CD4-positive, alpha-beta T cell (primary cell): ENCODE measurements at places on chromosomes 7 and 10.
A peak's percentile ranks its signal among the peaks of the same experiment; 100 is the strongest.

DNA sequence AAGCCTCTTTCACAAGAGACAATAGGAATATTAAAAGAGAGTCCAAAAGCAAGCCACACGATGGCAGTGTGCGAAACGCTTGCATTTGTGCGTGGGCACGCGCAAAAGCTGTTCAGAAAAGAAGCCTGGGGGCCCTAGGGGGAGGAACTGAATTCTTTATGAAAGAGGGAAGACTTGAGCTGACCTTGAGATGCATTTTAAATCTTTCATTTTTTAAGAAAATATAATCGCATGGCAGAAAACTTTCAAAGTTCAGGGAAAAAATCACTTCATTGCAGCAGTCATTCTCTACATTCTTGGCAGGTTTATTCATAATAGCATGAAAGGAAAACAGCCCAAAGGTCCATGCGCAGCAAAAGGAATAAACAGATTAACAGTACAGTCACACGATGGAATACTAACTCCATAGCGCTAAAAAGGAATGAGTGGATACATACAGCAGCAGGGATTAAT, 206.5 kb upstream of the PRKCQ start:
- DNase-seq, result no peak

- DNase-seq, result no peak
Observed at GRCh38 chr7:10257438-10257837, 716.2 kb upstream of the PHF14 start.

DNA sequence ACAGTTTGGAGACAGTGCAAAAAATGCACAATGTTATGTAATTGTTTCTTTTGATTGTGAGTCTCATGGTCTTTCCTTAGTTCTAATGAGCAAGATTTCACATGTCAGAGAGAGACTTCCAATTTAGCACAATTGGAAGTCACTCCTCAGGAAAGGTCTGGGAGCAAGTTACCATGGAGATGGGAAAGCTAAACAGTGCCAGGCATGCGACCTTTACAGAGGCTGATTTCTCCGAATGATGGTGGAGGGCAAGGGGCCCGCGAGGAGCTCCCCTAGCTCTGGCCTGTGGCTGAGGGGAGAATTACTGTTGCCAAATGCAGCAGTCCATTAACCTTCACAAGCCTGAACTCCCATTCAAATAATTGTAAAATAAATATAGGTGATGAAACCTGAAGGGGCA, 59.3 kb downstream of the CDCA7L start:
- DNase-seq, result no peak

GRCh38 chr10:54869022-54869421, 68.0 kb upstream of the PCDH15 start:
- no peak for DNase-seq

DNA sequence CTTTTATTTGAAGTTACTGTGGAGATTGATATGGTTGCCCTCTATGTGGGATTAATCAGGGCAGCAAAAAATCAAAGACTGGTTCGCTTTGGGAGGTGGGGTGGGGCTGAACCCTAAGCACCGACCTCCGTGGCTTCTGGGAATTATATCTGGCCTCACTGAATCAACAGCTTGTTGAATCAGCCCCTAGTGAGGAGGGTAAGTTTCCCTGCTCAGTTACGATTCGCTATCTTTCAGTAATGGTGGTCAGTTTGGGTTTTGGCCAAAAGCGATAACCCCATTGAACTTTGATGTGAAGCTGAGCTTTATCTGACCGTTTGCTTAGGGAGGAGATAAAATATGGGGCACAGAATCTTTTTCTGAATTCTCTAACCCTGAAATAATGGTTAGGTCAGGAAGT, 16.6 kb upstream of the ARPC1A start:
- no peak for DNase-seq

- no peak for DNase-seq
Observed at GRCh38 chr7:126972571-126972970, 280.2 kb downstream of the GRM8 start.

- no peak for DNase-seq
Observed at GRCh38 chr10:102975483-102976379, 57.6 kb downstream of the CNNM2 start.

DNA sequence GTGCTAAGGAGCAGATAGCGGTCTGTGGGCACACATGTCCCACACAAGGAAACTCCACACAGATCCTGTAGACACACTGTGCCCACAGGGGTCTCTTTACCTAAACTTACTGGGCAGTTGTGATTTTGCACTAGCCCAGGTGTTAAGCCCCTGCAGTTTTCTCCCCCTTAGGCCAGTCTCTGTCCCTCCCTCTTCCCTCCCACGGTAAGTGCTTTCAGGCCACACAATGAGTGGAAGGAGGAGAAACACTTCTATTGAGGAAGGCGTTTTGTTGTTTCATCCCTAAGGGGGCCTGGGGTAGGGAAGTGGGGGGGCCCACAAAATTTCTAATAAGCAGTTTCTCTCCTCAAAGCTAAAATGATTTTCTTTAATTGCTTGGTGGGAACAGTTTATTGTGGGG, 51.4 kb downstream of the FBXW4 start:
- DNase-seq, result no peak

DNA sequence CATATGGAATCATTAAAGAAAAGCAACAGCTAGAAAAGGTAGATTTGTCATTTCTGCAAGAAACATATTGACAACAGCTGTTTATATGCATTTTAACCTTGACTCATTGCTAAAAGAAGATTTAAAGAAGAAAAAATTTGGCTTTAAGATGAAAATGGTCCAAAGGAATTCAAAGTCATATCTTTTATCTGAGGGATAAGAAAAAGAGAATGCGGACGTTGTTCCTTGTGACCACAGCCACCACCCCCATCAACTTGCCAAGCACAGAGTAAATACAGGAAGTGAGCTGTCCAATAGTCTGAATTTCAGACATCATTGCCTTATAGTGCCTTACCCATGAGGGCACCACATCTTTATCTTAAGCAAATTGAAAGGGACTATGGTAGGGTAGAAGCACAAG, 7.3 kb upstream of the CRPPA start:
- no peak for DNase-seq

- no peak for DNase-seq
Observed at GRCh38 chr10:93926613-93927012, 32.8 kb downstream of the SLC35G1 start.

DNA sequence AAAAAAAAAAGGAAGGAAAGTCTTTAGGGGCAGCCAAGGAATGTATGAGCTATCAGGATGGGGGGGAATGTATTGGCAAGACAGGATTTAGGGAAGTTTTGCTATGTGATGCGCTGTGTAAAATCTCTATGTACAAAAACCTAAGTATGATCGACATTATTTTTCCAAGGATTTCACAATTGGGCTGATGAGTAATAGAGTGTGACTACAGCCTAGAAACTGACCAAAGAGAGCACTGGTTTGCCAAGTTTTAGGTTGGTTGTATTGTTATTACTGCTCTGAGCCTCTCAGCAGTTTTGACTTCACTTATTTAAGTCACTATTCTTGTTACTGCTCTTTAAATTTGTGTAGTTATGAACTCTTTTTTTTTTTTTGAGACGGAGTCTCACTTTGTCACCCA, 107.3 kb downstream of the NRCAM start:
- no peak for DNase-seq

DNA sequence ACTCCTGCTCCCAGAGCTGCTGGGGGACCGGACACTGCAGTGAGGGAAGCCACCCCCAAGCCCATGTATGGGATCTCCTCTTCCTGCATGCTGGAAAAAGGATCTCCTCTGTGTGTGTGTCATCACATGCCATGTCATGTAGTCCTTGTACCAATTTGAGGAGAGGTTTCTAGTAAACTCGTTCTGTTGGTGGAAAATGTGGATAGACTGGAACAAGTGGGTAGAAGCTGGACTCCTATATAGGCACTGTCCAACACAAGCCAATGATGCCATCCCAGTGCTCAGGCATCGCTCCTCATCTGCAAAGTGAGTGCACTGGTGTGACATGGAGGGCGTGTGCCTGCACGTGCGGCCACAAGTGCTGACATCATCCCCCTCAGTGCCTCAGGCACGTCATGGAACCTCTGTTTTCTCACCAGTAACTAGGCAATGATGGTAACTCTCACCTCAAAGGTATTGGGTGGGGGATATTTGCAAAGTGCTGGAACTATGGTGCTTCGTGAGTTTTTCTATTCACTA, 19.3 kb downstream of the MYO1G start:
- peak; percentile 30 for DNase-seq

DNA sequence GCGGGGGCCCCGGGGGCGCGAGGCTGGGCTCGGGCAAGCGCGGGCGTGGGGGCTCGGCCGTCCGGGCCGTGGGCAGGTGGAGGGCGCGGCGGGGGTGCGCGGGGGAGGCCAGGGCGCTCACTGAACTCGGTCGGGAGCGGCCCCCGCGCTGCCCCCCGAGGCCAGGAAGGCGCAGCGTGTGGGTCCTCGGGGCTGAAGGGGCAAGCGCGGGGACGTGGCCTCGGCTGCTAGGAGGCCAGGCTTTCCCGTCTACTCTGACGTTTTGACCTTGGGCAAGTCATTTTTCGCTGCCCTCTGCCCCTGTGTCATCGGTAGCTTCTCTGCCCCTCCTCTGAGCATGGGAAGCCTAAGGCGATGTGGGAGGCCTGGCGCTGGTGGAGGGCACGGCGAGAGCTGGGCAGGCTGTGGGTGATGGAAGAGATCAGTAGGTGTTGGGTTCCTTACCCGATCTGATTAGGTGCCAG, 441 bp downstream of the FBH1 start:
- DNase-seq, result peak; percentile 8

DNA sequence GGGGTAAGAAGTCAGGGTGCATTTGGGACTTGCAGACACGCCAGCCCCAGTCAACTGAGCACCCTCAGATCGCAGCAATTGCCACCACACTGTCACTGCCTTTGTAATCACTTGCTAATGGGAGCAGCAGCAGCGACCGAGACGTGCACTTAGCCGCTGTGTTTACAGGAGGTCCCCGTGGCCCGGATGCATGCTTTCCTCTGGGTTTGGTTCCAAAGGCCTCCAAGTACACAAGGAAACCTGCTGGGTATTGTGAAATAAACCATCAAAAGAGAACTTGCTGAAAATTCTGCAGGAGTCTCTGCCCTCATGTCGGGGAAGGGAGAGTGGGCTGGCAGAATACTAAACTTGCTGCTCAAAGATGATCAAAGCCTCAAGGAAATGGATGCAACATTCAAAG, 341.7 kb downstream of the DNAJB6 start:
- DNase-seq, result no peak

DNA sequence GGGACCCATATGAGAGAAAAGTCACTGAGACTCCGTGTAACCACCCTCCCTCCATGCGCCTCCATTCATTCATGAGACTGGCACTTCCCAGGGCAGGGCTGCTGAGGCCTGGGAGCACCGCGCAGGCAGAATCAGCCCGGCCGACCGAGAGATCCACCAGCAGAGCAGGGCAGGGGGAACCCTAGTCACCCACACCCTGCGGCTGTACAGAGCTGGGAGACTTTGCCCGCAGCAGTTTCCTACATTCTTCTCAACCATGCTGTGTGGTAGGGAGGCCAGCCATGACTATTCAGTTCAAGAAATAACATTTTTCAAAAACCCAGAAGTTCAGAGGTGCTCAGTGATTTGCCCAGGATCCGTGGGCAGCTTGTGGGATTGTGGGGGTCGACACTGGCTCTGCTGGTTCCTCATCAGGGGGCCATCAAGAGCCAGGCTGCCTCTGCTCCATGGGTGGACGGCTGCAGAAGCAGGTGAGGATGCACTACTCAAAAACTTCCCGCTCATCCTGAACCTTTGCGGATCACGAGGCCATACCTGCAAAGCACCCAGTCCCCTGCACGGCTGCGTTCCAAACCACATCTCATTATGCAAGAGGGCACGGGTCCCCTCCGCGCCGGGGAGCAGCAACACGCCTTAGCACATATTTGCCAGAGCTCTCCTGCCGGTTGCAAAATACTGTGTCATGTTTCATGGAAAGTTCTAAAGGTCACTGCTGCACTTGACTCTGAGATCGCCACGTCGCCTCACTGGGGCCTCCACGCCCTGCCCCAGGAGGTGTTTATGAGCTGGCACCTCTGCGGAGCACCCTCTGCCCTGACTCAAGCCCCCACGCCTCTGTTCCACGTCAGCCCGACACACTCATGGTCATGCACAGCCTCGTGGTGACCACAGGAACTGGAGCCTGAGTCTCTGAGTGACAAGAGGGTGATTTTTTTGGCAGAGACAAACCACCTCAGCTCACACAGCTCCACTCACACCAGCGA, 132.0 kb downstream of the PRKAG2 start:
- no peak for DNase-seq

DNA sequence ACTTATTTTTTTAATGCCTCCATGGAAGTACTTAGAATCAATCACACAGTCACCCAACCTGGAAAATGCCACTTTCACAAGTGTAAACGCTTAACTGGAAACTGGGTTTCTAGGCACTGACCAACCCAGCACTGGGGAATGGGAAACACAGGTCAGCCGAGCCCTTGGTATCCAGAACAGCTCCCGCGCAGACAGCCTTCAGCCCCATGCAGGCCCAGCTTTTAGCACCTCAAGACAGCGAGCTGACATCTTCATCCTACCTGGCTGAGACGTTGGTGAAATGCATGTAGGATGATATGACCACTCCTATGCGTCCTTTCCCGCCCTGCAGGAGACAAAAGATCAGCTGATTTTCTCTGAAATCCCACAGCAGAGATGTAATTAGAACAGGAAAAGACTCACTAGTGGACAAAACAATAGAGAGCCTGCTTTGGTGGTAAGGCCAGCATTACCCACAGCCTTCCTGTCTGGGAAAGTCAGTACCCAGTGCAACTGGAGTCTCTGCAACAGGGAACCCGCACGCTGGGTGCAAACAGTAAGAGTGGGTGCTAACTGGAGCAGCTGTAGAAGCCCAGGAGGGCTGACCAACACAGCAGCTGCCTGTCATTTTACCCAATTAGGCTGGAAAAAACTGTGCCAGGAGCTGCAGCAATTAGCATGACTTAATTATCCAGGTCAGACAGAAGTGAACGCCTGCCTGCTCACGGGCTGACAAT, 153.7 kb downstream of the TNS3 start:
- DNase-seq, result no peak

- no peak for DNase-seq
Observed at GRCh38 chr10:90924552-90924951, 3.7 kb upstream of the ANKRD1 start.

- no peak for DNase-seq
Observed at GRCh38 chr10:94029955-94030354, 36.2 kb downstream of the PLCE1 start.

GRCh38 chr10:11058965-11059364, 41.3 kb downstream of the CELF2 start:
- DNase-seq, result no peak
